ENCODE measurements at places on chromosomes 6 and 20.
A peak's percentile ranks its signal among the peaks of the same experiment; 100 is the strongest.

DNA sequence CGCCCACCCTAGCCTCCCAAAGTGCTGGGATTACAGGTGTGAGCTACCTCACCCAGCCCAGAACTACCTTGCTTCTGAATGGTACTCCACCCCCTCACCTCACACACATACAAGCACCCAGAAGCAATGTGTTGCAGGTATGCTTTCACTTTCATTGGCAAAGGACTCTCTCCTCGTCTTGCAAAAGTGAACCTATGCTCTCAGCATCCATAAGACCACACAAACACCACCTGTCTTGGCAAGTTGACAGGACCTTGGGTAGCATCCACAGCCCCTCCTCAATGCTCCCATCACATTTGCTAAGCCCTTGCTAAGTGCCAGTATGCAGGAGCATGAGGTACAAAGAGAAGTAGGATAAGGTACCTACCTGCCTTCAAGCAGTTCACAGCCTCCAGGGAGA, 3.7 kb downstream of the KIF13A start:
- H3K27me3 ChIP-seq, result no peaks in the 10 kb centered on the region
- H3K27ac ChIP-seq, result no peak overlapping the region
- peak; percentile 39 for DNase-seq

GRCh38 chr20:34251619-34252018, 10.4 kb downstream of the ASIP start:
- DNase-seq, result no peak
- H3K36me3 ChIP-seq, result no peaks in the 10 kb centered on the region

GRCh38 chr6:157264701-157265100, 58.6 kb downstream of the TMEM242 start:
- H3K4me3 ChIP-seq, result no peak overlapping the region
- H3K27me3 ChIP-seq, result no peaks in the 10 kb centered on the region
- DNase-seq, result no peak
- H3K27ac ChIP-seq, result no peak overlapping the region

- no peak within 1 kb of the TSS for H3K4me3 ChIP-seq
Observed at GRCh38 chr6:33073431-33073871, at the start of gene HLA-DPA1. TSS of gene HLA-DPA1 (minus strand) at chr6:33073649.

All from H1 (cell line).